ENCODE measurements at places on chromosomes 2 and 18. TPM values are rescaled to one million over a fixed set of nuclear protein-coding genes. Genes with fewer than 3 reads are reported as not detected.

The LRATD1 gene
- 6.2 TPM for total RNA-seq

The RIT2 gene
- total RNA-seq = not detected

The POTEC gene
- not detected for total RNA-seq

The EGR4 gene
- total RNA-seq = not detected

The AQP4 gene
- total RNA-seq = not detected

The COBLL1 gene
- total RNA-seq = 5.2 TPM

The SLC30A3 gene
- 11.8 TPM for total RNA-seq

The PXDN gene
- total RNA-seq = 560 TPM

The LRP1B gene
- total RNA-seq = under 0.01 TPM

The UPP2 gene
- total RNA-seq = not detected

The ZNF385B gene
- not detected for total RNA-seq

The KCNS3 gene
- 0.65 TPM for total RNA-seq

The ESPNL gene
- total RNA-seq = not detected

The CCT4 gene
- total RNA-seq = 191 TPM

The SERPINB10 gene
- total RNA-seq = not detected

The NAT8 gene
- not detected for total RNA-seq

The CCDC178 gene
- 1.8 TPM for total RNA-seq

The UGT1A5 gene
- not detected for total RNA-seq

The SLC38A11 gene
- total RNA-seq = not detected

The PRKAG3 gene
- not detected for total RNA-seq

The FAM110C gene
- total RNA-seq = under 0.01 TPM

The MAL gene
- total RNA-seq = not detected

The SIX2 gene
- under 0.01 TPM for total RNA-seq

The RGPD3 gene
- total RNA-seq = 0.38 TPM

The DSG1 gene
- not detected for total RNA-seq

The MYO3B gene
- under 0.01 TPM for total RNA-seq

The GCG gene
- not detected for total RNA-seq

The TUBA3D gene
- total RNA-seq = not detected

The COPS9 gene
- 116 TPM for total RNA-seq

The ITPRIPL1 gene
- total RNA-seq = 3.4 TPM

The MPP4 gene
- total RNA-seq = 17.1 TPM

The CHRNA1 gene
- 6.2 TPM for total RNA-seq

The IL36B gene
- not detected for total RNA-seq

The SPC25 gene
- 6.4 TPM for total RNA-seq

The DYNAP gene
- total RNA-seq = not detected

The PDCD1 gene
- total RNA-seq = not detected

The STK39 gene
- 8.8 TPM for total RNA-seq

The VIT gene
- 1.3 TPM for total RNA-seq
